Stimulated activated CD4-positive, alpha-beta T cell treated with anti-CD3 and anti-CD28 coated beads, Interleukin-1b, Interleukin-23, amount 100 ng/mL, for 4 hours (primary cell): ENCODE measurements at places on chromosomes 5 and 9.

- DNase-seq = no peak
These were observed 72.1 kb upstream of the ANKRD55 start for GRCh38 chr5:56305001-56305950.

GRCh38 chr9:115262952-115263351 lies 145.0 kb upstream of the TNC start:
- no peak for DNase-seq

- no peak for DNase-seq
These were observed 52.8 kb upstream of the LRRTM2 start for GRCh38 chr5:138927979-138928378.

DNA sequence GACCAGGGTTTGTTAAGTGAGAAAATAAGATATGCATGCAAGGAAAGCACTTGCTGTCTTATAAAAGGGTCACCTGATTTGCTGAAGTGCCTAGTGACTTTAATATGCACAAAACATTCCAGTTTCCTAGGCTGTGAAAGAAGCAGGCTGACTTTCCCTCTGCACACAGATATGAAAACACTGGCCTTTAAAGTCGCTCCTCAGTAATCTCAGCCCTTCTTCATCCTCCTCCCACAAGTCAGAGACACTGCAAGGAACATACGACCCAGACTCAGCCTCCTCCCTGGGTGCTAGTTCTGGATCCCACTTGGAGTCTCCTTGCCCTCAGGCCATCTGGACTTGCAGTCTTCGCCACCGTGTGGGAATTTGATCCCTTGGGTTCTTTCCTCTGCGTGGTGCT lies 166.1 kb downstream of the CFAP90 start:
- no peak for DNase-seq

GRCh38 chr5:4542145-4542778 lies 597.9 kb upstream of the ADAMTS16 start:
- DNase-seq = no peak

- no peak for DNase-seq
These were observed 9.9 kb downstream of the LEAP2 start for GRCh38 chr5:132883261-132883834.

DNA sequence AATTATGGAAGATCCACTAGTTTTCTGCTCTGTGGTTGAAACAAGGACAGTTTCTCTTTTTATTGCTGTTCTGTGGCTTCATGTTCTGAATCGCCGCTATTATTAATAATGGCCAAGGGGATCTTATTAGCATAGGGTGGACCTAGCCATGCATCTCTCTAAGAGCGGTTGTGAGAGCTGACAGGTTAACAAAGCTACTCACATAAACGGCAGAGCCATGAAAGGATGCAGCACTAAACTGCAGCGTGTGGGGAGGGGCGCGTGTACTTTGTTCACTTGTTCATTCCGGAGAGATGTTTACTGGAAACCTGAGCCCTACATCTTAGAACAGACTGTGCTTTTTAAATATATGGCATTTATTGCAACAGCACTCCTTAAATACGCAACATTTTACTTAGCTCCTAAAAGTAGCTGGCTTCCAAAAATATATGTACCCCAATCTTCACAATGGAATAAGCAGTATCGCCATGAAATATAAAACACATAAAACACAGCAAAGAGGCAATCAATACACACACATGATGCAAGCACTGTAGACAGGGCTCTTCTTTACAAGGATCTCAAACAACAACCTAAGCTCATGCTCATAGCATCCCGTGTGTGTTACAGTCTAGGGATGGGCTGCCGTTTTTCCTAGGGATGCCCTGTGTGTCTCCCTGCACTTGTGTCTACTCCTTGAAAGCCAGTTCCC lies 424.6 kb downstream of the MED10 start:
- DNase-seq = no peak

DNA sequence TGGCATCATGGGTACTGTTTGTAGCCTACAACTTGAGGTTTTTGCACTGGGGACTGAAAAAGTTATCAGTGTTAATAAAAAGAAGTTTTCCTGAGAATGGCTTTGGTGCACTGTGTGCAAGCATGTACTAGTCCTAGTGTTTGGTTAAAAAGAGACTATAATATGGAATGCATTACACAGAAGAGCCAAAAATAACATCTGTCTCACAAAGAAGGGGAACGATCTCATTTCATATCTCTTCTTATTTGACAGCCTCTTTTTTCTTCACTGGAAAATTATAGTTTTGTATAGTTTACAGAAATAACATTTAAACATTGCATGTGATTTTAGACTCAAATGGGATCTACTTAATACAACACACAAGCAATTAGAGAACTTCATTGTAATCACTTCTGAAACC lies 127.0 kb upstream of the GDNF start:
- no peak for DNase-seq

DNA sequence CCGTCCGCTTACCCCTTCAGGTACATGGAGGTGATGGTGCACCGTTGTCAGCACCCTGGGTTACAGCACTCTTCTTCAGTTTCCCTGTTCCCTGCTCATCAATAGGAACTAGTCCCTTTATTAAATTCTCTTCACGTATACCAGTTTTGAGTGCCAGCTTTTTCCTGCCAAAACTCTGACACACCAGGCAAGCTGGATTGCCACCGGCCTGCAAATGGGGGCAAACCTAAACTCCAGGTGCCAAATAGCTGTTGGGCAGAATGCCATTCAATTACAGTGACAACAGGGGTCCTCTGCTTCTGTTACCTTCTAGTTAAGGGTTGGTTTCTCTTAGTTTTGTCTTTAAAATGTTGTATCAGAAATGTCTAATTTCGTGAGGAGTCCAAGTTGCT lies 400.4 kb downstream of the OSTF1 start:
- no peak for DNase-seq

DNA sequence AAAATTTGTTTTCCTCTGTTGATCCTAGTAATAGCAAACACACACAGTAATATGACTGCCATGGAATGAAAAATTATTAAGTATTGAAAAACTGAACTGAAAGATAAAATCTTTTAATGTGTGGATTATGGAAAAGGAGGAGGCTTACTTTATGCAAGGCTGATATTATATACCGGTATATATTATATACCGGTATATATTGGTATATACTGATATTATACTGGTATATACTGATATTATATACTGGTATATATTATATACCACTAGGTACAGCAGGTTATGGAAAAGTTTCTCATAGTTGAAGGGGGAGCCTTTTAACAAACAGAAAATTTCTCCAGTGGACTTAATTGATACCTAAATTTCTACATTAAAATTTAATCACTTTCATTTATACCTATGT lies 181.4 kb downstream of the SH3GL2 start:
- no peak for DNase-seq

DNA sequence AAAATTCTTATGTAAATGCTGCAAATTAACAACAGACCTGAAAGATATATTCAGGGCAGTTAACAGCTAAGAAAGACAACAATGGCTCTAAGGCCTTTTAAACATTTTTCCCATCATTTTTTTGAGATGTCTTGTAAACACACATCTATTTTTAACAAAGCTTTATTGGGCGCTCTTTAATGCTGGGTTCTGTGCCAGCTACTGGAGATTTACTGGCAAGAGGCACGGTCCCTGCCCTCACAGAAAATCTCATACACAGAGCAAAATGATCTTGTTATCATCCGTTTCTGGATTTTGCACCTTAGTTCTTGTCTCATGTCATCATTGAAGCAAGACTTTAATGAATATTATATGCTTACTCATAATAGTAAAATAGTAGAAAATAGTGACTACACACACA lies 1022.3 kb upstream of the WWC1 start:
- DNase-seq = no peak

DNA sequence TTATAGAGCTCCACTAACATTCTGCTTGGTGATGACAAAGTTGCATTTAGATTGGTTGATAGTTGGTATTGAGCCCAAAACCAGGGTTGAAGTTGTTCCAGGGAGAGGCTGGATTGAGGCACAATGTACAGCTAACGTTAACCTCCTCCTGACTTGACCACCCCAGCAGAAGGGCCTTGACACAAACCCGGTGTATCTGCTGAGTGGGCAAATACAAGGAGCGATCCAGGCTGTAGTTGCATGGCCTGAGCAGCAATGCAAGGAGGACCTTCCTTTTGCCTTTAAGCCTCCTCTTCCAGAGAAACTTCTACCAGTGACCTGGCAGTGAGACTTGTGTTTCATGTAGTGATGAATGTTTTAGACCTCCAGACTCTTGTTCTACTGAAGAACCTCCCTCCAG lies 66.2 kb upstream of the GAS1 start:
- no peak for DNase-seq

- peak; percentile 27 for DNase-seq
These were observed 216.2 kb upstream of the CLINT1 start for GRCh38 chr5:158074992-158075769.

DNA sequence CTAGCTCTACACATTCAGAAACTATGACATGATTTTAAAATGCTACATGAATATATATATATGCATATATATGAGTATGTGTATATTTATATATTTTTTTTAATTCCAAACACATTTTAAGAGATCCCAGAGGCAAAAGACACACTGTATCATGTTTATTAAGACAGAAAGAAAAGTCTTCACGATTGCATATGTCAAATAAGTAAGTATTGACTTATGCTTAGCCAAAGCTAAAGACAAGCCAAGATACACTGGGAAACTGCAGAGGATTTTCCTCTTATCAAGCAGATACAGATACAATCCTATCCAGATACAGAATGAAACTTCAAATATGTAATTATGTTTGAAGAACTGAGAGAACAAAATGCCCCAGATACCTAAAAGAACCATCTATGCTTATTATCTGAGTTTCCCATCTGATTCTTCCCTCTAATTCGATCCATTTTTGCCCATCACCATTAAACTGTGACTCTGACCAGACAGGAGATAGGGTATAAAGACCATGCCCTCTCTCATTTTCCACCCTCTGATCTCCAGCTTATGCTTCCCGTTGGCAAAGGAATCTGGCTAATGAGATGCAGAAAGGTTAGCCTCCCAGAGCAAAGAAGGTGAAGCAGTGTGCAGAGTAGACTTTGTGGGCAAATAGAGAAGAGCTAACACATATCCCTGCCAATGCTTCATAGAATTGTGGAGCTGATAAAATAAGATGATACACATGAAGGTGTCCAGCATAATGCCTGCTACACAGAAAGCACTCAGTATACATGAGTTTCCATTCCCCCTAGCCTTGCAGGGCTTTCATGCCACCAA lies 131.0 kb upstream of the TARS1 start:
- DNase-seq = no peak

DNA sequence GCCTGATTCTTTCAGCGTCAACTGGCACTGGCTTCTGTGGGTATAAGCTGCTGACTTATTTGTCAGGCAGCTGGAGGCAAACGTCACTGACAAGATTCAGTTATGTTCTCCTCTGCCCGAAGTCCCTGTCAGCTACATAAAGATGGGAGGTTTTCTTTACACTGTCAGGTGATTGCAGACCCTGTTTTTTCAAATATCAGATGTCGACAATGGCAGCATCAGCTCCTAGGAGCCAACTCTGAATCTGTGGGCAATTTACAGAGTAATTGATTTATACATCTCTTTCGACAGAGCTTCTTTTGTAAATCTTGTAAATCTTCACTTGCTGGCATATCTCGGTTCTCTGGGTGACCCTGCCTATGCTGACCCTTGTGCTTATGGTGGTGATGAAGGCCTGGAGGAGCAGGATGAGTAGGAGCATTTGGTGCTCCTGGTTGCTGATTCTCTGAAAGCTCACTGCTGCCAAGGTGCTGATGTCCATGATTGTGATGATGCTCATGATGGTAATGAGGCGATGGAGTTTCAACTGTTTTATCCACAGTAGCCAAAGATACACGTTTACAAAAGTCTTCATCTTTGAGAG lies 10.9 kb downstream of the SELENOP start:
- no peak for DNase-seq

DNA sequence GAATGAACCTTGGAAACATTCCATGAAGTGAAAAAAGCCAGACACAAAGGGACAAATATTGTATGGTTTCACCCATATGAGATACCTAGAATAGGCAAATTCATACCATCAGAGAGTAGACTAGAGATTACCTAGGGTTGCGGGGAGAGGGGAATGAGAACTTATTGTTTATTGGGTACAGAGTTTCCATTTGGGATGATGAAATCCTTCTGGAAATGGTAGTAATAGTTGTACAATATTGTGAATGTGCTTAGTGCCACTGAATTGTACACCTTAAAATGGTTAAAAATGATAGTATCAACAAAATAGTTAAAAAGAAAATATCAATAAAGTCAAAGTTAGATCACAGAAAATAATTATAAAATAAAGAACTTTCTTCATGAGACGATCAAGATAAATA lies 25.5 kb downstream of the CATSPER3 start:
- DNase-seq = no peak

DNA sequence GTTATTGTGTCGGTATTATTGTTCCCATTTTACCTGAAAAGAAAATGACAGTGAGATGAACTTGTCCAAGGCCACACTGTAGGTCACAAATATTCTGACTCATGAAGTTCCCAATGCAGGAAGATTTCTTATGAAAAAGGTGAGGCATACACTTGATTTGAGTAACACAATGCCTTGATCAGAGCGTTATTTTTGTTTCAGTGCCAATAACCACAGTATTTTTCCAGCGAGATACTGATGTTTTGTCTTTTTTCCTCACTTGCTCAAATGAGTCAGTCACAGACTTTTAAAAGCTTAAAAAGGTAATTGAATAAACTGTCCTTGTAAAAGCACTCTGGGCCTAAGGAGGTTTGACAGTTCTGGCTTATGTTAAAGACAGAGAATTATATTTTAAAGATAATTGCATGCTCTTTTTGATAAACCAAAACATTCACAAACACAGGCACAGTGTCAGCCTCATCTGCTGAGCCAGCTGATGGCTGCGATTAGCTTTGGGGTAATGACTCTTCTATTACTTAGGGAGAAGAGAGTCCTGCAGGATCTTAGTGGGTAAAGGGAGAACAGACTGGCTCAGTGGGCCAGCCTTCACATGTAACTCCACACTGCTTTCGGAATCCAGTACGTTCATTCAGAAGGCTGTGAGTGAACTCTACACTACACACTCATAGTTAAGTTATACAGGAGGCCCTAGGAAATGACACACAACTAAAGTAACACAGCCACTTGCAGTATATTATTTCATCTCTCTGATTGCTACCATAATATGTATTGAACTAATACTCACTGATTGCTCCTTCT lies 165.5 kb upstream of the CD180 start:
- DNase-seq = no peak

GRCh38 chr9:79184831-79185230 lies 386.9 kb upstream of the TLE4 start:
- no peak for DNase-seq

- DNase-seq = peak; percentile 79
These were observed 15.0 kb downstream of the GLIPR2 start for GRCh38 chr9:36151316-36152210.

- no peak for DNase-seq
These were observed 220.4 kb upstream of the IZUMO3 start for GRCh38 chr9:24766081-24766480.
